Right renal pelvis (tissue), 4 donors: ENCODE measurements at places on chromosomes 2 and 18. TPM values are rescaled to one million over a fixed set of nuclear protein-coding genes. Genes with fewer than 3 reads are reported as not detected.

OXER1 gene
- polyA plus RNA-seq: 9.8 TPM

DSG3 gene
- polyA plus RNA-seq: not detected

SLC66A2 gene
- 21.1 TPM for polyA plus RNA-seq

GRHL1 gene
- 8.1 TPM for polyA plus RNA-seq

RAB31 gene
- polyA plus RNA-seq: 32.5 TPM

GRCh38 chr2:90077948-90078347 lies 1386.5 kb downstream of the RPIA start:
- DNase-seq: no peak

- no peak for DNase-seq
Measured at GRCh38 chr2:12435430-12436222, 281.1 kb upstream of the TRIB2 start.

DNA sequence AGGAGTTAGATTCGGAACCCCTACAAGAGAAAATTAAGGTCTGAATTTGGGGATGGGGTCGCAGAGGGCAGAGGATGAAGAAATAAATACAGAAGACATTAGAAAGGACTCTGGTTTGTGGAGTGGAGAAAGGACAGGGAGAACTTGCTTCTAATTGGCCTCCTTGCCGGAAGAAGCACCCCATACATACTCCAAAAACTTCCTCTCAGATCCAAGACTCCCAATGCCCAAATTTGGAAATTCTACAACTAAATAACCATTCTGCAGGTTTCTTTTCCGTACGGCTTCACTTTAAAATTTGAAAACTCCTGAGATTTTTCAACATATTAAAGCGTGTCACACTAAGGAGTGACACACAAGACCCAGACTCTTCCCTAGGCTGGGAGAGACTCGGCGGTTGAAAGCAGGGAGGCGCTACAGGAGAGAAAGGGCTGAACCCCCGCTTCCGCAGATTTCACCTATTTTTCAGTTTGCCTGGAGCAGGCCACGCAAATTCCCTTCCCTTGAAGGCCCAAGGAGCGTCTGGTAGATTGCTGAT lies 478 bp downstream of the CLHC1 start:
- DNase-seq: no peak

- DNase-seq: no peak
Measured at GRCh38 chr2:157839162-157839801, 36.8 kb downstream of the ACVR1 start.

DNA sequence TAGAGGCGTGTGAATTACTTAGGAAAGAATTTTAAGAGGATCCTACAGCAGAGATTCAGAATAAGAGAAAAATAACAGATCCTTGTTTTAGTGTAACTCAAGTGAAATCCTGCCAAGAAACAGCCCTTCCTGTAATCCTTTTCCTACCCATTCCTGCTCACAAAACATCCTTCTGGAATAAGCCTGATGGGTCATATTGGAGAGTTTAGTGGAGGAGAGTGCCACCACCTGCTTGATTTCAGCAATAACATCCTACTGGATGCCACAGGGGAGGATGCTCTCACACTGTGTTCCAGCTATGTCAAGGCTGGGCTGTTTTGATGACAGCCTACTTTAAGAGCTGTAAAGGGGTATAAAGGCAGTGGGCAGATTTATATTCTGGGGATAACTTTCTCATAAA lies 54.8 kb upstream of the CCDC178 start:
- DNase-seq: peak; percentile 13

DNA sequence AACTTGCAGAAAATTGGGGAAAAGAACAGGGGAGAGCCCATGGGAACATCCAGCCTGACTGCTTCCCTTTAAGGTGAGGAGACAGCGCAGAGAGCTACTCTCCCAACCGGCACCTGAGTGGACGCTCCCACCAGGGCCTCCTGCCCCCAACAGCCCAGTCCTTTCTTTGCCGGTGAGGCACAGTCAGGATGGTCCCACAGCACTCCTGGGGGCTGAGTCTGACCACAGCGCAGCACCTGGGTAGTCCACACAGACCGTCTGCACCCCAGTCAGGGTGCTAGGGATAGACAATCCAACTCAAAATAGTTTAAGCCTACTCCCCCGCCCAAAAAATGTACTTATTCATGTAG lies 74.5 kb downstream of the MEX3C start:
- DNase-seq: no peak

GRCh38 chr2:223724861-223725260 lies 112.5 kb downstream of the AP1S3 start:
- no peak for DNase-seq

- no peak for DNase-seq
Measured at GRCh38 chr2:178327516-178327915, 123.5 kb downstream of the PRKRA start.

GRCh38 chr2:148614322-148615049 lies 30.1 kb upstream of the EPC2 start:
- DNase-seq: peak; percentile 48

- no peak for DNase-seq
Measured at GRCh38 chr2:201263779-201264178, 3.4 kb downstream of the CASP8 start.

DNA sequence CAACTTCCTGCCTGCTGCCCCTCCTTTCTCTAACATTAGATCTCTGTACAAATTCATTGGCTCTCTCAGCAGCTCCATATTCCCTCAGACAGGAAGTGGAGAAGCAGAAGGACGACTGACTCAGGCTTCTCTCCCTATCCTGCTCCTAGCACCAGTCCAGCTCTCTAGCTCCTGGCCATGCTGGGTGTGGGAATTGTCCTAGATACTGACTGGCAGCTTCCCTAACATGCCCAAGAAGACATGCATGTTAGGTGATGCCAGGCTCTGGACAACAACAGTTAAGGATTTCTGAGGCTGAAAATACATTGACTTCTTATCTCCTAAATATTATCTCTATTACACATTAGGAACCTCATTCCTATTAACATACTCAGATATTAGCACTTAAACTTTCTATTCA lies 292.9 kb downstream of the IKZF2 start:
- no peak for DNase-seq

DNA sequence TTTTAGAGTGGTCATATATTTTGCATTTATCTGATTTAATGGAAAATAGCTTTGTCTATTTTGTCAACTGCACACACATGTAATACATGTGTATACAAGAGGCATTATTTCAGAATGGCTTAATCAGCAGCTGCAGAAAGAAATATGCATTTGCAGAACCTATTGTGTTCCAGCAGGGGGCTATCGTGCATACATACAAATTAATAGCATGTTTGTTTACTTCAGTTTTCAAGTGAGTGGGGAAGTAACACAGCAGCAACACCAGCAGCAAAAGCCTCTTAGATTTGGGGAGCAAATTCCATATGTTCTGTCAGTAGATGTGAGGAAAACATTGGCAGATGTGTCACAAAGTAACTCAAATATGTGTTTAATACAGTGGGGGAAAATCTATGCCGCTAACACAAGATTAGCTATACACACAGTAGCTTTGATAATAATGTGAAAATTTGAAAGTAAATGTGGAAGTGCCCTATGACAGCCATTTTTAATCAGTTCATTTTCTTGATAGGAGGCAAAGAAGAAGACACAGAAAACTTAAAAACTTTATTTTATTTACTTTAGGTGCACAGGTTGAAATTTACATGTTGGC lies 218.1 kb downstream of the WDR7 start:
- peak; percentile 23 for DNase-seq

- DNase-seq: no peak
Measured at GRCh38 chr18:28039078-28039477, 137.9 kb downstream of the CDH2 start.

DNA sequence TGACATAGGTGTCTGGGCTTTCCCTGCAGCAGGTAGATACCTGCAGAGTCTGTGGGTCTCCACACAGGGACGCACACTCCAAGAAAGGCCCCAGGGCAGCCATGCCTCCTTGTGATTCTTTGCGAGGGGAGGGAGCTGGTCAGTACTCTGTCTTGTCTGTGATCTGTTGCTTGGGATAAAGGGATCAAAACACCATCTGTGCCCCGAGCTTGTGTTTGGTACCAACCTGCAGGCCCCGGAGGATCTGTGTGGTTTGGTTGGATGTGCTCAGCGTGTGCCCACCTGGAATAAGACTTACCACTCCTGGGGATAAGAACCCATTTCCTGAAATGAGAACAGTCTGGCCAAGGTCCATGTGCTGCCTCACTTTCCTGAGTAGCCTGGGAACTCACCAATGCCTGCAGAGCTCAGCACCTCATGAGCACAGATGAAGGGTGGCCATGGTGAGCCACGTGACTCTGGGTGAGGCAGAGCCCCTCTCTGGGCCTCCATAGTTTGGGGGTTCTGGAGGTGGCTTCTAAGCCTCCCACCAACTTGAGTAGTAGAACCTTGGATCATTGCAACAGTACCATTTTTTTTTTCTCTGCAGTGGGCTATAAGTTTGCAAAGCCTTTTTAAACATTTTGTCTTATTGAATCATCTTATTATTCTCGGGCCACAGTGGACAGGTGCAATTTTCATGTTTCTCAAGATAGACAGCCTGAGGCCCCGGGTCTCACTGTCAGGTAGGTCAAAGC lies 134.8 kb downstream of the DDX1 start:
- no peak for DNase-seq

- no peak for DNase-seq
Measured at GRCh38 chr18:26568513-26568912, 20.2 kb upstream of the KCTD1 start.

DNA sequence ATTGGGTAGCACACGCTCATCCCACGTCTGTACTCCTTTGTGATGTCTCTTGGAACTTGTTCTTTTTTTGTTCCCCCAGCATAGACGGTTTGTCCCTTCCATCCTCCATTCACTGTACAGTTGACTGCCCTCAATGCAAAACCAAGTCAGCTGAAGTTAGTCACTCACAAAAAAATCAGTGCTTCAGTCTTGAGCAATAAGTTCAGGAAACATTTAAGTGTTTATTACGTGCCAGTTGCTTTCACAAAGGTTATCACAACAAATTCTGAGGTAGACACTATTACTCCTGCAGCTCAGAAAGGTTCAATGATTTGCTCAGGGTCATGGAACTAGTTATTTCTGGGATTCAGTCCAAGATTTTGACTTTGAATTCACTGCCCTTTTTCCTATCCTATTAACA lies 102.2 kb downstream of the PDE1A start:
- DNase-seq: peak; percentile 43

DNA sequence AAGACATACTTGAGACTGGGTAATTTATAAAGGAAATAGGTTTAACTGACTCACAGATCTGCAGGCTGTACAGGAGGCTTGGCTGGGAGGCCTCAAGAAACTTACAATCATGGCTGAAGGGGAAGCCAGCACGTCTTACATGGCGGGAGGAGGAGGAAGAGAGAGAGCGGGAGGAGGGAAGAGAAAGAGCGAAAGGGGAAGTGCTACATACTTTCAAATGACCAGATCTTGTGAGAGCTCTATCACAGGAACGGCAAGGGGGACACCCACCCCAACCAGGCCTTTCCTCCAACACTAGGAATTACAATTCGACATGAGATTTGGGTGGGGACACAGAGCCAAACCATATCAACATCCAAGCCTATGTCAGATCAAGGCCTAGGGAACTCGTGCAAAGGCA lies 24.2 kb downstream of the MYL12B start:
- no peak for DNase-seq

DNA sequence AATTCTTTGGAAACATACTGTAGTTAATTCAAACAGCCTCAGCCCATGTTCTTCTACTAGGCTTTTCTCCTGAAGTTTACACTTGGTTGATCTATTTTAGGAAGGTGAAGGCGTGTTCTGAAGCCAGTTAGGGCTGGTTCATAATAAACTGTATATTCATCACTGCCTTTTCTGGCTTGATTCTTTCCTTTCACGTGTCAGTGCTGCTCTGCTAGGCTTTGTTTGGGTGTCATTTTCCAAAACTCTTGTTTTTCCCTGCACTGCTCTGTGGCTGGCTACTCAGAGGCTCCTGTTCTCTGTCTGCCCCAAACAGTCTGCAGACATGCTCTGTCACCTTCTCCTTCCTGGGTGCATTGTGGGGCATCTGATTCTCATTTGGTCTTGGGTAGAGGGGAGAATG lies 136.1 kb downstream of the PARD3B start:
- peak; percentile 23 for DNase-seq

- DNase-seq: no peak
Measured at GRCh38 chr2:69641887-69642708, 1.4 kb downstream of the AAK1 start.

DNA sequence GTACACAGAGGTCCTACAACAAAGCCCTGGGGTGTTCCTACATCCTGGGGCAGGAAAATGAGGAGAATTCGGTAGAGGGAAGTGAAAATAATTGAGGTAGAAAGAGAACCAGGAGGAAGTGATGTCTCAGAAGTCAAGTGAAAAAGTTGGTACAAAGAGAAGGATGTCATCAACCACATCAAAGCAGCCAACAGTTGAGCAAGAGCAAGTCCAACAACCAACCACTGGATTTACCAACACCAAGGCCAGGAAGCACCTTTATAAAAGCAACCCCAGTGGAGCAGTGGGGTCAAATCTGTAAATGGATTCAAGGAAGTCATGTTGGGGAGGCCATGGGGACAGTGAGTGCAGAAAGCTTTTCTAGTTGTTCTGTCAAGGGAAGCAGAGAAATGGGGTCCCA lies 360.4 kb downstream of the ZNF516 start:
- no peak for DNase-seq
